Epithelial cell of proximal tubule (primary cell): ENCODE measurements at places on chromosomes 3 and 15. TPM values are rescaled to one million over a fixed set of nuclear protein-coding genes. Genes with fewer than 3 reads are reported as not detected.

Gene GOLGA6L10
- 0.65 and 1.2 TPM in 2 replicates for total RNA-seq

DNA sequence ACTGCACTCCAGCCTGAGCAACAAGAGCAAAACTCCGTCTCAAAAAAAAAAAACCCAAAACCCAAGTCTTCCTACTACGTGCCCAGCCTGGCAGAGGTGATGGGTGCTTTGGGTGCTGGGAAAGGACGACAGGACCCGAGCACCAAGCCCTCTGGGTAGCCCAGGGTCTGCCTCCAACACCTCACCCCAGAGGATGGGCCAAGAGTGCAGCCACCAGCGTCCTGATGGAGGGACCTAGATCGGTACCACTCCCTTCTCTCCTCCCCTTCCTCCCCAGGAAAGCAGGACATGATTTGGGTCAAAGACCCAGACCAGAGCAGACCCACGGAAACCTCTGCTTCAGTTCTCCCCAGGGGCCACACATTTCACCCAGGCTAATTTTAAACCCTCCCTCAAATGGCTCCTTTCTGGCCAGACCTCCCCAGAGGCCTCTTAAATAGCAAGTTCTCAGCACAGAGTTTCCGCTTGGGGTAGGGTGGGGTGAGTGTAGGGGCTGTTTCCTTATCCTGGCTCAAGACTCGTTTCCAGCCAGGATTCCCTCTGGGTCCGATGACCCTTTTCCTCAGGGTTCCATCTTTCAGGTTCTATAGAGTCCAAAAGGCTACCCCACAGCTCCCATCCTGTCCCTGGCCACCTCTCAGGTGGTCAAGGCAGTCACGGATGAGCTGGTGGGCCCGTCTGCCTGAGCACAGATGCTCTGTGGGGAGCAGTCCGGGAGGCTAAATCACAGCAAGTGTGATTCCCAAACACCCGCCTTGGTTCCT, 20.5 kb downstream of the RBPMS2 start:
- no peak for DNase-seq

Gene PFKFB4
- 8.8 and 19.3 TPM in 2 replicates for total RNA-seq

DNA sequence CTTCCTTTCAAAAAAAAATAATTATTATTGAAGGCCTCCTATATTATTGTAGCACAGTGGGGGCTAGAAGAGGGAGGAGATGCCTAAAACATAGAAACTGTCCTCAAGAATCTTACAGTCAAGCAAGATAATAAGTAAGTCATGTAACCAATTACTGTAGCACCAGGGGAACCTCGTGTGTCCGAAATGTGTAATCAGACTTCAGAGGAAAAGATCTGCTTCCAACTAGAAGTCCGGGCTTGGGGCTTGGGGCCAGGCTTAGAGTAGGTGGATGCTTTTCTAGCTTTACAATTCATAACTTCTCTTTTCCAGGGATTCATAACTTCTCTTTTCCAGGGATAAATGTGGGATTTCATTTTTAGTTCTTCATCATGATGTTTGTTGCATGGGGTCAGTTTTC, 29.2 kb downstream of the MEIS2 start:
- DNase-seq: no peak

DNA sequence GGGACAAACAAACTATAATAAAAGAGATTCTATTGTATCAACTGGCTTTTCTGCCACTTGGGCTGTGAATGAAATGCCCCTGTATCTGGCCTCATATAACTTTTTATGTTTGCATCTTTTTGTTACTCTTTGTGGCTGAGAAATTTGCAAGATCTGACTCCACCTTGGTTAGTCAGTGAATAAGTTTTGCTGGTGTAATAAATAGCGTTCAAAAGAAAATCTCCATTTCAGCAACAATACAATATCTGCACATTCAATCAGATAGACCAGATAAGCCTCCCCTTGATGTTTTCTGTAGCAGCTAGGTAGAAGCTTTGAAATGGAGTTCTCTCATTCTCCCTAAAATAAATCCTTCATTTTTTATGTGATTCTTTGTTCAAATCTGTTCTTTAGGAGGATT, 12.0 kb downstream of the TRAT1 start:
- no peak for DNase-seq

Gene CDHR4
- not detected in 2 replicates for total RNA-seq

- DNase-seq: no peak
Measured at GRCh38 chr3:109325109-109325508, 8.8 kb upstream of the DPPA2 start.

DNA sequence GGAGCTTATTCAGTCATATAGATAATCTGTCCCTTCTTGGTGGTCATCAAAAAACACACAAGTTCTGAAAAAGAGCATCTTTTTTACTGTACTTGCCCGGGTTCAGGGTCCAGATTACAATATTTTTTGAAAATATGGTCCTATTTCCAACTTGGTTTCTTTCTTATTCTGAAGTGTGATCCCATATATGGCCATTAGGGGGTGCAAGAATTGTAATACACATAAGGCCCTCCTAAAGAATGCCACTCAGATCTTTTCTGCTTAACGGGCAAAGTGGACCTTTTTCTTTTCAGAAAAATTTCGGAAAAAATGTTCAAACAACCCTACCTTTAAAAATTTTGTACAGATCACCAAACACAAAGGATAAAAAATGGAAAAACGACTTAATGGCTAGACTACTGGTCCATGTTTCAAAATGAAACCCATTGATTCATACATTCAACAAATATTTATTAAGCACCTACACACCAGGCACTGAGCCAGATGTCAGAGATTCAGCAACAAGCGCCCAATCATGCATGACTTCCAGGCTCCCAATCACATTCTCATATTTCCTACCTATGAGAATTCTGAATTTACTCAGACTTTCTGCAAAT, 102.0 kb upstream of the MYRIP start:
- no peak for DNase-seq

Gene HDC
- total RNA-seq: not detected in 2 replicates

- peak; percentile 6 for DNase-seq
Measured at GRCh38 chr3:23455084-23455483, 252.0 kb downstream of the UBE2E2 start.

DNA sequence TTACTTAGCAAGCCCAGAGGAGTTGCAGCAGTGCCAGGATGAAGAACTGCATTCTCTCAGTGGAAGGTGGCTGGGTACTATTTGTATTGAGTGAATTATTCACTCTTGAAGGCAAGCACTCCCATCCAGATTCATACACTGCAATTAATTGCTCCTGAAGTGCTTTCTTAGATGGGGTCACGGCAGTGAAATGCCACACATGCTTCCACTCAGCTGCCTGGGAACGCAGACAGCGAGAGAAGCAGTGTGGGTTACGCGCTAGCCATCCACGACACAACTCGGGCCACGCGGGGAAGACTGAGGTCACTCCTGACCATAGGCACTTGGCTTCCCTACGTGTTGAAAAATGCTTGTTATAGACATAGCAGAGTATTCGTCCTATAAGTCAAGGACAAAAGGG, 30.8 kb upstream of the LMCD1 start:
- no peak for DNase-seq

Gene CCR3
- total RNA-seq: not detected in 2 replicates

GRCh38 chr3:13833506-13834257, 46.2 kb downstream of the WNT7A start:
- no peak for DNase-seq

DNA sequence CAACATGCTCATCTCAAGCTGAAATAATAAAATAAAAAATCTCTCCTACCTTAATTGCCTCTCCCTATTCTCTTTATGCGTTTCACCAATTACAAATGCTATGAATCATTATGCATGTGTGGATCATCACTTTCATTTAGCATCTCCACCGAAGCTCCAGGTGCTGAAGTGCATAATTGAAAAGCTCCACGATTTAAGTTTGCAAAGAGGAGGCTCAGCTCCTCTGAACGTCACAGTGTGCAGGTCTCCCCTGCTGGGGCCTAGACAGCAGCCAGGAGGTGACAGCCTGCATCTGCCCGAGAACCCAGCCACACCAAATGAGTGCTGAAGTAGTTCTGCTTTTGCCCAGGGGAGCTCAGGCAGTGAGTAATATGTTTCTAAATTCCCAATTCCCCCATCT, 60.5 kb upstream of the GLCE start:
- DNase-seq: no peak

GRCh38 chr3:105821433-105821832, 47.4 kb downstream of the CBLB start:
- DNase-seq: no peak

DNA sequence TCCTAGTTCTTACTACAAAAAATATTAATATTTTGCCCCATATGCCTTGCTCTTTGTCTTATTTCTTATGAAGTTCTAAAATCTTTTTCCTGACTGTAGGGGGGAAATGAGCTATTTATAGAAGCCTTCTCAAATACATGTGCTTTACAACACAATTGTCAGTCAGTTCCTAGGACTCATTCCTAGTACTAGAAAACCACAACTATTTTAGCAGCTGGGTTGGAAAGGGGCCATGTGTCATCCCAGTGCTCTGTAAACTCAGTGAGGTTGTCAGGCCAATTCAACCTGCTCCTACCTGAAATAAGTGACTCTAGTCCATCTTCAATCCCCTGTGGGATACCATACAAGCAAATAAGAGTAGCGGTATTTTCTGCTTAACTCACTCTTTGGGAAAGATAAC, 153.8 kb downstream of the ULK4 start:
- DNase-seq: peak; percentile 32

GRCh38 chr3:33954956-33955355, 156.5 kb downstream of the PDCD6IP start:
- no peak for DNase-seq

DNA sequence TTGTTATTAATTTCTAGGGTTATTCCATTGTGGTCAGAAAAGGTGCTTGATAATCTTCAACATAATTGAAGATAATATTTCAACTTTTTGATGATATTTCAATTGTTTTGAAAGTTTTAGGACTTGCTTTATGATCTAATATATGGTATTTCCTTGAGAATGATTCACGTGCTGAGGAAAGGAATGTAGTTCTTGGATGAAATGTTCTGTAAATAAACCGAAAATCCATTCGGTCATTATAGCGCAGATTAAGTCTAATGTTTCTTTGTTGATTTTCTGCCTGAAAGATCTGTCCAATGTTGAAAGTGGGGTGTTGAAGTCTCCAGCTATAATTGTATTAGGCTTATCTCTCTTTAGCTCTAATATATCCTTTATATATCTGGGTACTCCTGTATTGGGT, 617.5 kb upstream of the NECTIN3 start:
- DNase-seq: no peak

GRCh38 chr3:37730825-37731224, 130.9 kb upstream of the CTDSPL start:
- no peak for DNase-seq

Gene ZBTB20
- 7.1 and 11.2 TPM in 2 replicates for total RNA-seq

GRCh38 chr15:82849556-82850512, 40.4 kb downstream of the WHAMM start:
- no peak for DNase-seq
